ENCODE measurements at places on chromosomes 12 and 14. TPM values are rescaled to one million over a fixed set of nuclear protein-coding genes. Genes with fewer than 3 reads are reported as not detected.
A peak's percentile ranks its signal among the peaks of the same experiment; 100 is the strongest.

DNA sequence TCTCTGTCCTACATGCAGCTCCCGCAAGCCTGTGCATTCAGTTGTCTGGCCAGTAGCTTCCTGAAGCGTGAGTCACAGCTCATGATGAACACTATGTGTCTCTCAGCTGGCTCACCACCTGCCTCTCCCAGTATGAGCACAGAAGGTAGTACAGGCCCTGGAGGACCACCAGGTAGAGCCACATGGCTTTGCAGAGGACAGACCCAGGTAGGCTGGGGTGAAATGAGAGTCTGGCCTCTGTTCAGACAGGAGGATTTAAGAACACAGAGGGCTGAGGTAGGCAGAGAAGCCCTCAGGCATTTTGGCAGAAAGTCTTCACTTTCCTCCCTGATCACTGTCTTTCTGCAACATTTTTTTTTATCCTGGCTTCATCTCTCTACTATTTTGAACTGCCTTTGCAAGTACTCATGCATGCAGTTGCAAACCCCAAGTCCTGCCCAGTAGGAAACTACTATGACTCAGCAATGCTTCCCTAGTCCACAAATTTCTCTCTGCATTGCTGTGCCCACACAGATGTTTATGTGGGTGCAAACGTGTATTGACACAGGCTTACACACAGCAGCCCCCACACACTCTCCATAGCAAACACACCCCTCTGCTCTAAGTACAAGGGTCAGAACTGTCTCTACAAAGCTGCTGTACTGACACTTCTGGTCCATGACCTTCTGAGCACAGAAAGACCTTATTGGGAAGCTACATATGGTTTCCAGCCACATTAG lies 7.2 kb upstream of the SDR9C7 start:
- H3K27ac ChIP-seq, result no peak overlapping the region
- no peaks in the 10 kb centered on the region for H3K4me1 ChIP-seq
- no peaks in the 10 kb centered on the region for H3K36me3 ChIP-seq
- no peaks in the 10 kb centered on the region for H3K27me3 ChIP-seq

DNA sequence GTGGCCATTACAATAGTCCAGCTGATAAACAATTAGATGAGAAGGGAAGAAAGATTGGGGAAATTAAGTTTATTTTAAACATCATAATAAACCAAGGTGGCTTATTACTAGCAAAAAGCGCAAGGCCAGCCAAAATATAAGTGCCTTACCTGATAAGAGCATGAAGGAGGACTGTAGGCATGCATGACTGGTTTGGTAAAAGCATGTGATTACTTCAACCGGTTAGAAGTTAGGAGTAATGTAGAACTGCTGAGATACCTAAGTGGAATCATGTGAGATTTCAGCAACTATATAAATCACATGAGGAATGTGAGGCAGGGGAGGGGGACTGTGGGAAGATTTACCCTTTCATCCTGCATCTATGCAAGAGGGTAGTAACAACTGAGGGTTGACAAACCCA lies 59.7 kb upstream of the CCDC196 start:
- peak overlapping the region; percentile 20 for H3K4me3 ChIP-seq
- H3K4me1 ChIP-seq, result peaks cover 6% of the 10 kb centered on the region
- no peaks in the 10 kb centered on the region for H3K36me3 ChIP-seq
- no peak overlapping the region for H3K27ac ChIP-seq
- no peak for DNase-seq

Gene ACSS3
- total RNA-seq, result 28.3 TPM

DNA sequence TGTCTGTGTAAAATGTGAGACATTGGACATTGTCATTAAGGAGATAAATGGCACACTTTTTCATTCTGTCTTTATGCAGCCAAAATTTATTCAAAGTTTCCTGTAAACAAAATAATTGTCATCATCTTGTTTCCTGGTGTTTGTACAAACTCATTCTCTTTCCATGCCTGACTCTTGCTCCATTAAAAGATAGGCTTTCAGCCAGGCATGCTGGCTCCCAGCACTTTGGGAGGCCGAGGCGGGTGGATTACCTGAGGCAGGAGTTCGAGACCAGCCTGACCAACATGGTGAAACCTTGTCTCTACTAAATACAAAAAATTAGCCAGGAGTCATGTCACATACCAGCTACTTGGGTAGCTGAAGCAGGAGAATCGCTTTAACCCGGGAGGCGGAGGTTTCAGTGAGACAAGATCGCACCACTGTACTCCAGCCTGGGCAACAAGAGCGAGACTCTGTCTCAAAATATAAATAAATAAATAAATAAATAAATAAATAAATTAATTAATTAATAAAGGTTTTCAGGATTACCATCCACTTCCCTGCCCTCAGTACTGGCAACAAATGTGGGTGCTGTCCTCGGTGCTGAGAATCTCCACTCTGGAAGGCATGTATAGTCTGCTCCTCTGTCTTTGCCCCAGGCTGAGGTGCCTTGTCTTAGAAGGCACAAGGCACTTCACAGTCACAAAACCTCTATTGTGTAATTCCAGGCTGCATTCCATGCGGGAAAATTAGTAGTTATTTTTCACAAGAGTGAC lies 83.2 kb downstream of the PAH start:
- H3K27me3 ChIP-seq, result no peaks in the 10 kb centered on the region
- DNase-seq, result peak; percentile 91
- no peak overlapping the region for H3K27ac ChIP-seq
- no peaks in the 10 kb centered on the region for H3K4me1 ChIP-seq
- H3K36me3 ChIP-seq, result no peaks in the 10 kb centered on the region

DNA sequence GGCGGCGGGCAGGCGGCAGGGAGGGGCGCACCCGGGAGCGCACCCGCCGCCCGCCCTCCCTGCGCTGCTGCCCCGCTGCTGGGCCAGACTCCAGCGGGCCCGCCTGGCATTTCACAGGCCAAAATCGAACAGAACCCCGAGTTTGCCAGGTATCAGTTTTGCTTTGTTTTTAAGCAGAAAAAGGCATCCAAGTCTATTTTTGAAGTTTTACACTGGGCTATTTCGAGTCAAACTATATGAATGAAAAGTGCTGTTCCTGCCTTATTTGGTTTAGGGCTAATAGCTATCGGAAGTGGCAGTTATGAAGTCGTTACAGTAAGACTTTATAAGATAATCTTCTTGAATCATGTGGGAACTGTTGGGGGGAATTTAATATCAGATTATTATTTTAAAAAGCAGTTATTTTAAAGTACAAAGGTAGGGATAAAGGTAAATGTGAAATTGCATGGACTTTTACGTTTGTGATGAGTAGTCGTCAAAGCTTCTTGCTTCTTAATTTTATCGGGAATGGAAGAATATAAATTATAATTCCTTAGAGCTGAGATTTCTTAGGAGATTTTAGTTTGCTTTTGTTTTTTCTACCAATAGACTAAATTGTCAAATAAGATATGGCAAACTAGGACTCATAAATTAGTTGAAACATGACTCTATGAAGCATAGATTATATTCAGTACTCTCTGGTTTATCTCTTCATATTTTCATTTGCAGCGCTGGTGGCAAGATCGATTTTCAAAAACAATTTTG lies 1.1 kb downstream of the MSRB3 start:
- H3K36me3 ChIP-seq, result no peaks in the 10 kb centered on the region
- H3K27me3 ChIP-seq, result peaks cover 35% of the 10 kb centered on the region
- H3K4me1 ChIP-seq, result no peaks in the 10 kb centered on the region
- no peak for DNase-seq

All from endodermal cell (in vitro differentiated cells).